Activated CD8-positive, alpha-beta memory T cell treated with anti-CD3 and anti-CD28 coated beads for 24 hours (primary cell): ENCODE measurements at places on chromosomes 11 and 22.

DNA sequence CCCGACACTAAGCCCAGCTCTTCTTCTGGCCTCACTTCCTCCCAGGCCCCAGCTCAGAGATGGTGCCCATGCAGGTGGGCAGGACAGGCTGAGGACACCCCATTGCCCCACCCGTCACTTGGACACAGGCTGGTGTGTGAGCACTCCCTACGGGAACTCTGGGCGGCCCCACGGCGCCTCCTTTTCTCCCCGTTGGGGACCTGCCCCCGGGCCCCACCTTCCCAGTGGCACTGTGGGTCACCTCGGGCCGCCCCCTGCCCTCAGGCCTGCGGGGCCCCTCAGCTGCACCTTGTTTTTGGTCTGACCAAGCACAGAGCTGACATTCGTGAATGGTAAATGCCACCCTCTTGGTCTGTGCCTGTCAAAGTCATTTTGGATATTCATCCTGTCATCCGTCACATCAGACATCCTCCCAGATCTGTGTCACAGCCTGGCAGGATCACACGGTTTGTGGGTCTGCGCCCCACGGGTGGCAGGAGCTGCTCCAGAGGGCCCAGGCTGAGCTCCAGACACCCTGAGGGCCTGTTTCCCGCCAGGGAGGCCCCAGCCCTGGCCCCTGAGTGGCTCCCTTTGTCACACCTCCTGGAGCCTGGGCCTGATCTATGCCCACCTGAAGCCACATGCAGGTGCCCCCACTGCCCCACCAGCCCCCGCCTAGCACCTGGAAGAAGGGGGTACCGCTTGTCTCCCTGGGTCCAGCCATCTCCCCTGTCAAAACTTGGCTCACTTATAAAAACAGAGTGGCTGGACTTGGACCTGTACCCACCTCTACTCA is 1188.5 kb downstream of the BRD1 start:
- no peak for DNase-seq

- DNase-seq: no peak
These were observed 38.0 kb downstream of the BCR start for GRCh38 chr22:23218053-23218866.

GRCh38 chr11:118343981-118344515 is at the start of gene CD3G:
TSS of gene CD3G (plus strand) at chr11:118344344. CDS start at chr11:118344424, 80 bp downstream.
- DNase-seq: peak; percentile 87

GRCh38 chr22:39502789-39503409 is 809 bp downstream of the MIEF1 start:
- DNase-seq: no peak

DNA sequence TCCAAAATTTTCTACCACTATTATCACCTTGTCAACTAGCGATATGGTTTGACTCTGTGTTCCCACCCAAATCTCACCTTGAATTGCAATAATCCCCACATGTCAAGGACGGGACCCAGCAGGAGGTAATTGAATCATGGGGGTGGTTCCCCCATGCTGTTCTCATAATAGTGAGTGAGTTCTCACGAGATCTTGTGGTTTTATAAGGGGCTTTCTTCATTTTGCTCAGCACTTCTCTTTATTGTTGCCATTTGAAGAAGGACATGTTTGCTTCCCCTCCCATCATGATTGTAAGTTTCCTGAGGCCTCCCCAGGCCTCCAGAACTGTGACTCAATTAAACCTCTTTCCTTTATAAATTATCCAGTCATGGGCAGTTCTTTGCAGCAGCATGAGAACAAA is 73.5 kb upstream of the ZC3H12C start:
- no peak for DNase-seq

- DNase-seq: no peak
These were observed 28.0 kb downstream of the SLN start for GRCh38 chr11:107683807-107684206.

DNA sequence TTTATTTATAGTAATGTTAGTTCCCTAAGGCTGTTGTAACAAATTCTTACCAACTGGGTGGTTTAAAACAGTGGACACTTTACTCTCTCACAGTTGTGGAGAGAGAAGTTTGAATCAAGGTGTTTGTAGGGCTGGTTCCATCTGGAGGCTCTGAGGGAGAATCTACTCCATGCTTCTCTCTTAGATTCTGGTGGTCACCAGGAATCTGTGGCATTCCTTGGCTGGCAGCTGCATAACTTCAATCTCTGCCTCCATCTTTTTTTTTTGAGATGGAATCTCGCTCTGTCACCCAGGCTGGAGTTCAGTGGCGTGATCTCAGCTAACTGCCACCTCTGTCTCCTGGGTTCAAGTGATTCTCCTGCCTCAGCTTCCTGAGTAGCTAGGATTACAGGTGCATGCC is 46.3 kb downstream of the LDLRAD3 start:
- no peak for DNase-seq

- DNase-seq: peak; percentile 65
These were observed 11.0 kb upstream of the PLAAT2 start for GRCh38 chr11:63573881-63574855.

- DNase-seq: peak; percentile 65
These were observed 554 bp upstream of the NRIP3 start for GRCh38 chr11:9004183-9004926.

GRCh38 chr22:20032407-20032991 is 11.6 kb downstream of the TANGO2 start:
- no peak for DNase-seq

GRCh38 chr11:127890030-127890615 is 697.2 kb downstream of the ETS1 start:
- no peak for DNase-seq

DNA sequence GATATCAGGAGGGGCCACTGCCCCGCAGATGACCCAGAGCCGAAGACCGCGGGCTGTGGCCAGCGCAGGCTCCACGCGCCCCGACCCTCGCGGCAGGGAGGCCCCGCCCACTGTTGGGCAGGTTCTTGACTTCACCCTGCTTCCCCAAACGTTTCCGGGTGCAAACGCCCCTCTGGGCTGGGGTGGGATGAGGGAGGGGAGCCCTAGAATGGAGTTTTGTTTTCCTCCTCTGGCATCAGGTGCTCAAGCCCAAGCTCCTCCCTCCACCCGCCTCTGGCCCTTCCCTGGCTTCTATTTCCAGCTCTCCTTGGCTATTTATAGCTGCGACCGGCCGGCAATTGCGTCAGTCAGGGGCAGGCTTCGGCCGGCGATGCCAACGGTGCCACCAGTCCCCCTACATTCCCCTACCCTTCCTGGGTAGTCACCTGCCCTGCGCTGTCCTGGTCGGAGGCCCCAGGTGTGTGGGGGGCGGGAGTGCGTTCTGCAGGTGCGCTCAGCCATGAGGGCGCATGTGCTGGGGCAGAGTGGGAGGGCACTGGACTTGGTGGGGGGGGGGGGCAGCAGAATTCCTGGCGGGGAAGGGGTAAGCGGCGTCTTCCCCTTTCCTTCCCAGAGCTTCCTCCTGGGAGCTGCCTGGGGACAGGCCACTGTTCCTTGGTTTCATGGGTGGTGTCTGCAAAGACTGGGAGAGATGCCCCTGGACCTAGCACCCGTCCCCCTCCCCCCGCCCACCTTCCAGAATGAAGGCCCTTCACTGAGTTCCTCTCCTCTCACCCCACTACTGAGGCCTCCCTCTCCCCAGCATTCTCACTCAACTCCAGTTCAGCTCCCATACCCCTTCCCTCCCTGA is 23.6 kb downstream of the DUSP8 start:
- no peak for DNase-seq

DNA sequence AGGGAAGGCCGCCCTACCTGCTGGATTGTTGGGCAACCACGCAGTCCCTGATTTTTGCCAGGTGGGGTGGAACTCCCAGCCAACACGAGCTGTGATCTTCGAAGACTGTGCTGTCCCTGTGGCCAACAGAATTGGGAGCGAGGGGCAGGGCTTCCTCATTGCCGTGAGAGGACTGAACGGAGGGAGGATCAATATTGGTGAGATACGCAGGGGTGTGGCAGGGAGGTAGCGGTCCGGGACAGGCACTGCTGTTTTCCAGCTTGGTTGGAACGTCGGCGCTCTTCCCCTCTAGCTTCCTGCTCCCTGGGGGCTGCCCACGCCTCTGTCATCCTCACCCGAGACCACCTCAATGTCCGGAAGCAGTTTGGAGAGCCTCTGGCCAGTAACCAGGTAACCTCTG is 7.6 kb downstream of the ACAD8 start:
- no peak for DNase-seq

GRCh38 chr22:24686280-24686679 is 83.3 kb downstream of the GGT1 start:
- no peak for DNase-seq

GRCh38 chr22:39367035-39367434 is 17.2 kb downstream of the SYNGR1 start:
- no peak for DNase-seq

DNA sequence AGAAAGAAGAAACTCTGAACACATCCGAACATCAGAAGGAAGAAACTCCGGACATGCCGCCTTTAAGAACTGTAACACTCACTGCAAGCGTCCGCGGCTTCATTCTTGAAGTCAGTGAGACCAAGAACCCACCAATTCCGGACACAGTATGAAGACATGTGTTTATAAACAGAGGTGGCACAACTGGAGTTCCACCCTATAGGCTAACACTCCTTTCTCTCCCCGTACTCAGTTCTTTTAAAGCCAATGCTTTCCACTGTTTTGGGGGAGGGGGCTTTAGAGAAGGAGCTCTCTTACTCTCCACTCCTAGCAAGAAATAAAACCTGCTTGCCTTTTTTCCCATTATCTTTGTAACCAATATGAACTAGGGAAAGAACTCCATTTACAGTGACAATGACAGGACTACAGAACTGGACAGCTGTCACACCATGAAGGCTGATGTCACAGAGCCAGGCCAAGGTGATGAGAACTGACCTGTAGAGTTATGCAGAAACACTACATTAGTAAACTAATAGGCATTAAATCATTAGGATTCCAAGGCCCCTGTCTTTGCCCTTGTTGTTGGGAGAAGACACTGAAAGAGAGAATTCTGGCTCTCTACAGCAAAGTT is 733 bp downstream of the TRIM5 start:
- no peak for DNase-seq

- DNase-seq: no peak
These were observed 40.5 kb upstream of the ZBTB16 start for GRCh38 chr11:114019046-114019445.

- DNase-seq: no peak
These were observed 24.5 kb upstream of the ALX4 start for GRCh38 chr11:44334356-44335004.

DNA sequence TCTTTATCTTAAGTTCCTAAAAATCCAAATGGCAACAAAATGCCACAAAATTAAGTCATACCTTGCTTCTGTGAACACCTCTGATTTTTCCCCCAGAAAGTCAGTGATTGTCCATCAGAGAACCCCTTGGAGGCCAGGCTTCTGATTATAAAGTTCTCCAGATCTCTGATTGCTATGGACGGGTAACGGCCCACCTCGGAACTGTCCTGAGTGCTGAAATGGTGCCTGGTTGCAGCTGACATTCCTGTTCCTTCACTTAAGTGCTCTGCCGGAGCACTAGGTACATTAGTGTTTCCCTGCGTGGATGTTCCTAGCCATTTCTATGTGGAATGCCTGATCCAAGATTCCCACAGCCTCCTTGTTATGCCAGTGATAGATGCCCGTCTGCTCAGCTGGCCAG is 85.0 kb downstream of the CHST1 start:
- no peak for DNase-seq

GRCh38 chr22:23243006-23243573 is 62.8 kb downstream of the BCR start:
- peak; percentile 79 for DNase-seq

DNA sequence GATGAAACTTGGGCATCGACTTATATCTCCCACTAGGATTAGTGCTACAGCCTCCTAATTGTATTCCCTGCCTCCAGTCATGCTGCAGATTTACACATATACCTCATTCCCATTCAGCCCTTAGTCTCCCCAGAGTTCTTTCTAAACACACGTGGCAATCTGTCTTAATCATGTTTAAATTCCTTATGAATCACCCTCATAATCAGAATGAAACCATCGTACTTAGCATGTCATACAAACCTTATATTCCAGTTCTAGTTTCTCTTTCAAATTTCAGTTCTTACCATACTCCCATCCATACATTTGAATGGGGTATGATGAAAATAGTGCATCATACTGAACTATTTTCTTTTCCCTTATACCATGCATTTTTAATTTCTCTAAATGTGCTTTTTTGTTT is 6.0 kb upstream of the OR10A2 start:
- no peak for DNase-seq

GRCh38 chr11:61972112-61972671 is 4.8 kb upstream of the FTH1 start:
- peak; percentile 57 for DNase-seq

DNA sequence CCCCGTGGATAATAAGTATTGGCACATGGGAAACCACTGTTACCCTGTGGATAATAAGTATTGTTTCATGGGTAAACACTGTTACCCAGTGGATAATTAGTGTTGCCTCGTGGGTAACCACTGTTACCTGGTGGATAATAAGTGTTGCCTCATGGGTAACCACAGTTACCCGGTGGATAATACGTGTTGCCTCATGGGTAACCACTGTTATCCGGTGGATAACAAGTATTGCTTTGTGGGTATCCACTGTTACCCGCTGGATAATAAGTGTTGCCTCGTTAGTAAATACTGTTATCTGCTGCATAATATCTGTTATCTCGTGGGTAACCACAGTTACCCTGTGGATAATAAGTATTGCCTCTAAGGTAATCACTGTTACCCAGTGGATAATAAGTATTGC is 25.5 kb upstream of the NXPE4 start:
- DNase-seq: no peak

- no peak for DNase-seq
These were observed 25.0 kb upstream of the SYN3 start for GRCh38 chr22:33083212-33083611.

- no peak for DNase-seq
These were observed 82.3 kb upstream of the PHOX2A start for GRCh38 chr11:72326151-72326848.

DNA sequence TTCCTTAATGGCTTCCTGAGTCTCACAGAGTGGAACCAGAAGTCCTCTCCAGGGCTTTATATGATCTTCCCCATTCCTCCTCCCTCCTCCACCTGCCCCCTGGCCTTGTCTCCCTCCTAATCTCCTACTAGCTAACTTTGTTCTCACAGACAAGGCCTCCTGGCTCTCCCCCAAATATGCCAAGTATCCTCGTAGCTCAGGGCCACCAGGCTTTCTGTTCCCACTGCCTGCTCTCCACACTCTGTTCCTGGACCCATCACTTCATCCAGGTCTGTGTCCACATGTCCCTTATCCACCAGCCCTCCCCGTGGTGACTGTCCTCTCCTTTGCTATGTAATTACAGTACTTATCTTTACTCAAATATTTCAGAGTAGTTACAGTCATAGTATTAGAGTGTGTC is 23.2 kb upstream of the LMO1 start:
- no peak for DNase-seq

GRCh38 chr22:29011240-29012100 is 50.2 kb downstream of the C22orf31 start:
- no peak for DNase-seq

- DNase-seq: peak; percentile 70
These were observed 6.4 kb upstream of the ARFGAP3 start for GRCh38 chr22:42863349-42863961.

DNA sequence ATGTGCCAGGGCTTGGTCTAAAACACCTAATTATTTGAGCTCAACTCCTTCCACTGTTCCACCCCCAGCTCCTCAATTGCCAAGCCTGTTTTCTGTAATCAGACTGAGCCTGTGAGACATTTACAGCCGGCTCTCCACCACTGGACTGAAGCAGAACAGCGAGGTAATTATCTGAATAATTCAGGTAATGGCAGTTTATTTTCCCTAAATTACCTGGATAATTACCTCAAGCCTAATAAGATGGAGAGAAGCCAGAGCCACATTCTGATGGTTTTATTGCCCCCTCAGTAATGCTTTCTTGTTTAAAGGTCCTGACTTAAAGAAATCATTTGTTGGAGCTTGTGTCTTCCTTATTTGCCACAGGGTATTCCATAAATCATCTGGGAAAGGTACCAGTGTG is 64.2 kb downstream of the FZD4 start:
- DNase-seq: no peak

GRCh38 chr11:48037709-48038468 is 57.5 kb downstream of the PTPRJ start:
- no peak for DNase-seq
